ENCODE measurements at places on chromosomes 2 and 18.

DNA sequence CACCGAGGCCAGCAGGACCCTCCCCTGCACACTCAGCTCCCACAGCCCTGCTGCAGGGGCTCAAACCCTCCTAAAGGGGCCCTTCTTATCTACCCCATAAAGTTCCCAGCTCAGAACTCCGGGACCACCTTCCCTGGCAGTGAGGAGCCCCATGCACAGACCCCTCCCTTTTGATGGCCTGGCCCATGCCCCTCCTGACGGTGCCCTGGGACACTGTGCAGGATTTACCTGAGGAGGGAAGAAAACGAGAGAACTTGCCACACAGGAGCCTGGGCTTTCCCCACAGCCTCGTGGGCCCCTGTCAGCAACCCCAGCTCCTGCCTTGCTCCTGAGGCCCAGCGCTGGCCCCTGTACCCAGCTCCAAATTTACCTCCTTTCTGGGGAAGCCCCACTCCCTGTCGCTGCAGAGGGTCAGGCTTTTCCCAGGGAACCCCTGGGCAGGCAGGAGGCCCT is 206.3 kb upstream of the SALL3 start:
- no peak for DNase-seq

DNA sequence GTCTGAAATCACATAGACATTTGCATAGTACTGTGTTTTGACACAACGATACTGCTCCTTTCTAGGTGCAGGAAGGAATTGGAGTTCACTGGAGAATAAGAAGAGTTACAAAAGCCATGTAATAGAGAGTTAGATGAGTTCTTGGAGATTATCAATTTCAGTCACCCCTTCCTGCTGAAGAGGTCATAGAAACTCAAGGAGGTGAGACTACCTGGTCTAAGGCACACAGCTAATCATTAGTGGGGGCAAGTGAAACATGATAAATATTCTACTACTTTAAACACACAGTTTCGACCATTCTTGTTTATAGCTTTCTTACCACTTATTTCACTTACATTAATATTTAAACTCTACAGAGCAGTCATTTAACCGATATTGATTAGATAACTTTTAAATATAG is 286.9 kb upstream of the NXPH2 start:
- DNase-seq: no peak

DNA sequence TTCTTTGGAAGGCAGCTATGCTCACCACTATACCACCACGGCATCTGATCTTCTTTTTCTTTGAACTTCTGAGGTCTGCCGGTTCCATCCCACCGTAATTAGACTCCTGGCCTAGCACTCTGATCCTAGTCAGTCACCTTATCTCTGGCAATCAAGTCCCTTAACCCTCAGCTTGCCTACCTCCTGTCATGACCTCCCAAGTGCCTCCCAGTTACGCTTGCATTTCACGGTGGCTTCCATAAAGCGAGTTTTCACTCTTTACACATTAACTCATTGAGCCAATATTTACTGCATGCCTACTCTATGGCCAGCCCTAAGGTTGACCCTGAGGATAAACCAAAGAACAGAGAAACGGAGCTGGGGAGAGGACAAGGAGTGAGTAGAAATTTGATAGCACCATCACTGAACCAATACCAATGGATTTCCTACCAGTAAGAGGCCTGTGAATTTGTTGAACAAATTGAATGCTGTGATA is 37.8 kb upstream of the TMEM182 start:
- no peak for DNase-seq

DNA sequence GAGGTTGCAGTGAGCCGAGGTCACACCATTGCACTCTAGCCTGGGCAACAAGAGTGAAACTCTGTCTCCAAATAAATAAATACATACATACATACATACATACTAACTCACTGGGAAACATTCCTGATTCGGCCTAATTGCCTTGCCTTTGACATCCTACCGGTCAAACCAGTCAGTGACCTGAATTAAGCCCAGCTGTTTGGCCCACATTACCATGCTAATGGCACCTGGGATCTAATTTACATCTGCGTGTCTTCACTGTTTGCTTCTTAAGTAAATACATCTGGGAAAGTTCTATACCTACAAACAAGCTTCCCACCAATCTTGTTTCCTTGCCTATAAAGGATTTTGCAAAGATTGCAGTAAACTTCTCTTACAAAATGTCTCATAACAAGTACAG is 230.2 kb upstream of the ZC3H15 start:
- DNase-seq: no peak

- DNase-seq: no peak
Observed at GRCh38 chr18:27202741-27203140, 17.6 kb upstream of the CHST9 start.

- no peak for DNase-seq
Observed at GRCh38 chr2:234839285-234839684, 112.5 kb upstream of the SH3BP4 start.

- DNase-seq: no peak
Observed at GRCh38 chr2:71379086-71379485, 47.5 kb downstream of the ZNF638 start.

GRCh38 chr2:205060269-205060668 is 515.0 kb downstream of the PARD3B start:
- no peak for DNase-seq

DNA sequence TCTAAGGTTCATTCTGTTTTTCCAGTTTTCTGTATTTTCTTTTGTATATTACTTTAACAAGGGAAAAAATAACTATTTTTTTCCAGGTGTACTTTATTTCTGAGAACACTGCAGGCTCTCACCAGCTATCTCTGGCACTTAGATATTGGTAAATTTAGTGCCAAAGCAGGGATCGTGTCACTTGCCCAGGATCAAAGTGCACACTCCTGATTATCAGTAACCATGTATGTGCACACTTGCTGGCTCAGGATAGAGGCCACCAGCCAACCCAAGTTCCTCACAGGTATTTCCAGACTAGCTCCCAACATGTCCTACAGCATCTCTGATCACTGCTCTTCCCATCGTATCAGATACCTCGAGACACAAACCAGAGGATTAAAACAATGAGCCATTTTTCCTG is 5.8 kb upstream of the FZD5 start:
- DNase-seq: no peak

DNA sequence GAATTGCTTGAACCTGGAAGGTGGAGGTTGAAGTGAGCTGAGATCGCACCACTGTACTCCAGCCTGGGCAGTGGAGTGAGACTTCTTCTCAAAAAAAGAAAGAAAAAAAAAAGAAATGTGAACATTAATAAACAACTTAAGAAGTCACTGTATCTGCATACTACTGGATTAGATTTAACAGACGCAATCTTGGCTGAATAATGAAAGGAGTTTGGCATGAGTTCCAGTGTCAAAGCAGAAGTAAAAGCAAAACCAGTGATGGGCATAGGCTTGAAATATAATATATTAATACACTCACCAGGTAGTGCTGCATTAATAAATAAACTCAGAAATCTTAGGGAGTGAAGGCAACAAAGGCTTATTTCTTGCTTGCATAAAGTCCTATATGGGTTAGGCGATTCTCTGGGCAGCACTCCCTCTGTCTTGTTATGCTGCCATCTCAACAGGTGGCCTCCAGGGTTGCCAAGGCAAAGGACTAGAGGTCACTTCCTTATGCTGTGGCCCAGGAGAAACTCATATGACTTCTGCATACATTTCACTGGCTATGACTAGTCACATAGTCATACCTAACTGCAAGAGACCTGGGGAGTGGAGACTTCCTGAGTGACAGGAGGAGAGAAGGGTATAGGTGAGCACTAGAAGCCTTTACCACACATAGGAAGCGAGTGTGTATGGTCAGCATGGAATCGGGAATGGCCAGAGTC is 296.2 kb upstream of the SPRED2 start:
- DNase-seq: peak; percentile 38

GRCh38 chr2:137959166-137959565 is 5.1 kb upstream of the HNMT start:
- DNase-seq: no peak

GRCh38 chr2:214057986-214058385 is 352.9 kb upstream of the VWC2L start:
- DNase-seq: no peak

DNA sequence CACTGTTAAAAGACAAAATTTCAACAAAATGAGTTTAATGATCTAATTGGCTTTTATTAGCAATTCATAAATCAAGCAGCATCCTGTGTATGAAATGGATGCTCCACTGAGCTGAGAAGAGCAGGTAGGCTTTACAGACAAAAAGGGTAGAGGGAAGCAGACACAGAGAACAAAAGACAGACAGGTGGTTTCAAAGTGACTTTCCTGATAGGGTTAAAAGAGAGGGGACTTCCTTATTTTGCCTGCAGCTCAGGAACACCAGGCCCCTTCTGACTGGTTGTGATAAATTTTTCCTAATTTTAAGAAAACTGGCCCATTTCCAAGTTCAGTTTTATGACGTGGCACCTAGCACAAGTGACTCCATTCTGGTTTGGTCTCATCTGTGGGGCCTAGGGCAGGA is 11.9 kb downstream of the TEX51 start:
- DNase-seq: no peak

- no peak for DNase-seq
Observed at GRCh38 chr2:18209934-18210639, 331.6 kb downstream of the KCNS3 start.

DNA sequence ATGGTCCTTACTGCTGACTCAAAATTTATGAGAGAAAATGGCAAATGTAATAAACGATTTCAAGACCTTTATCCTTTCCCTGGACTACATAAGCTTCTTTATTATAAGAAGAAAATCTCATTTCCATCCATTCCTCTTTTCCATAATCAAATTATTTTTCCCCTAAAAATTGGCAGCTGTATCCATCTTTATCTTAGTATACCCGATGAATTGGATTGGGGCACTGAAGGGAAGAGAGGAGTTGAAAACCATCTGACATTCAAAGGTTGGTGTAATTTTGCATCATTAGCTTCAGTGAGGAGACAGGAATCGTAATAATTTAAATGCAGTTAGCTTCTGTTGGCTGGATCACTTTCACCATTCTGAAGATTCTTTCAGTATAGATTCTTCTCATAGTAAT is 574.1 kb downstream of the XIRP2 start:
- DNase-seq: no peak

- no peak for DNase-seq
Observed at GRCh38 chr2:197498235-197498936, 1.3 kb downstream of the HSPD1 start.

DNA sequence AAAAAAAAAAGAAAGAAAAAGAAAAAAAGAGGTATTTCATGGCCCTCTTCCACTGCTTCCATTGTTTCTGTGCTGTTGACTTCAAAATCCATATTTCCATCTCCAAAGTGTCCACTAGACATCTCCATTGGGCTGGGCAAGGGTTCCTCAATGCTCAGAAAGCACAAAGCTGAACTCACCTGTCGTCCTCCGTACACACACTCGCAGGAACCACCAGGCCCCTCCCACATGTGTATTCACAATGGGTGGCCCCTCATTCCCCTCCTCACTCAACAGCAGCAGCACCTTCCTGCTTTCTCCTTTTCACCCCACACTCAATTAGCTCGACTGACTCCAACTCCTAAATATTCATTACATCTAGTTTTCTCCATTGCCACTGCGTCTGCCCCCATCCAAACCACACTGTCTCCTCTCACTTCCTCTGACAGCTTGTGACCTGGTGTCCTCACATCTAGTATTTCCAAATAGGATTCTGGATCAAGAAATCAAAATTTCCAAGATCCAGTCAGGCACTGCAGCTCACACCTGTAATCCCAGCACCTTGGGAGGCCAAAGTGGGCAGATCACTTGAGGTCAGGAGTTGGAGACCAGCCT is 25.2 kb downstream of the OSBPL1A start:
- DNase-seq: no peak

GRCh38 chr2:237724811-237725478 is 73.6 kb upstream of the RBM44 start:
- no peak for DNase-seq

- no peak for DNase-seq
Observed at GRCh38 chr2:29382486-29382885, 267.3 kb downstream of the CLIP4 start.

- no peak for DNase-seq
Observed at GRCh38 chr2:23789012-23789411, 137.9 kb downstream of the ATAD2B start.

GRCh38 chr2:237859533-237860272 is at the start of gene RAMP1:
Gene RAMP1, plus strand, starts transcription at chr2:237859623. Its CDS starts 53 bp downstream, at chr2:237859676.
- DNase-seq: peak; percentile 15

DNA sequence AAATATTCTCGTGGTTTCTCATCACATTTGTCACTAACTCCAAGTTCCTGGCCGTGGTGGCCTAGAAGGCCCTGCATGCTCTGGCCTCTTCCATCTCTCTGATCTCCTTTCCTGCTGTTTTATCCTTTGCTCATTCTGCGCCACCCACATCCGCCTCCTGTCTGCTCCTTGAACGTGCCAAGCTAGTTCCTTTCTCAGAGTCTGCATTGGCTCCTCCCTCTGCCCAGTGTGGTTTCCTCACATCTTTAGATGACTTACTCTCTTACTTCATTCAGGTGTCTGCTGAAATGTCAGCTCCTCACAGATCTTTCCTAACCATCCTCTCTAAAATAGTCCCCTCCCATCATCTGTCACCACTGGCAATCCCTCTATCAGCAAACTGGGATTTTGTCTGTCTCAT is 158.6 kb upstream of the RBMS1 start:
- DNase-seq: no peak

- DNase-seq: peak; percentile 40
Observed at GRCh38 chr2:223970343-223971128, 13.3 kb downstream of the MRPL44 start.

DNA sequence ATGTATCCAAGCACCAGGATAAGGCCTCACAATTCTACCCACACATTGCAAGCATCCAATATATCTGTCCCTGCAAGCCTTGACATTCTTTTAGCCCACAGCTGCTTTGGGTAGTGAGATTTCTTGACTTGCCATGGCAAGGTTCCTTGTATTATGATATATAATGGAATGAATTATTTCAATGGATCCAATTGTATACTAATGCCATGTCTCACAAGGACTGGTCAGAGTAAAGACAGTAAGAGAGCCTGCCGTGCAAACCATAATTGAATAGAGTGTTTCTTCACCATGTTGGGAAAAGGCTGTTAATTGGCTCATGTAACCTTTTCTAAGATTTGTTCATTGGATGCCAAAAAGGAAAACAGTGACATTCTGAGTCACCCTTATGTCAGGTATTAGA is 64.3 kb upstream of the RBBP8 start:
- DNase-seq: no peak

DNA sequence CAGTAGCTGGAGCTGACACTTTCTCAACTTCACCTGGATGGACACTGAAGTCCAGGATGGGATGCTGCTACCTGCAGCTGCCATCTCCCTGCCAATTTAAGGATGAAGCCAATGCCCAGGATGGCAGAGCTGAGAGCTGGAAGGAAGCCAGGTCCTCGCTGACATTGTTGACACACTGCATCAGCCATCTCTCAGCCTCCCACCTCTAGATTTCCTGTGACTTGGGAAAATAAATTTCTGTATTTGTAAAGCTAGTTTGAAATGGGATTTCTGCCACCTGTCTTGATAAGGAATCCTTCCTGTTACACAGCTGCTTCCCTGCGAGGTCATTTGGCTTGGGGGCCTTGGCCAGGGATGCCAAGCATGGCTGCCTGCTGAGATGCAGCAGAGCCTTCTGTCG is 43.5 kb downstream of the KCTD1 start:
- peak; percentile 50 for DNase-seq
